Stimulated activated CD4-positive, alpha-beta T cell treated with anti-CD3 and anti-CD28 coated beads, TNF-alpha, amount 100 ng/mL, for 4 hours (primary cell): ENCODE measurements at places on chromosomes 16 and 17.

DNA sequence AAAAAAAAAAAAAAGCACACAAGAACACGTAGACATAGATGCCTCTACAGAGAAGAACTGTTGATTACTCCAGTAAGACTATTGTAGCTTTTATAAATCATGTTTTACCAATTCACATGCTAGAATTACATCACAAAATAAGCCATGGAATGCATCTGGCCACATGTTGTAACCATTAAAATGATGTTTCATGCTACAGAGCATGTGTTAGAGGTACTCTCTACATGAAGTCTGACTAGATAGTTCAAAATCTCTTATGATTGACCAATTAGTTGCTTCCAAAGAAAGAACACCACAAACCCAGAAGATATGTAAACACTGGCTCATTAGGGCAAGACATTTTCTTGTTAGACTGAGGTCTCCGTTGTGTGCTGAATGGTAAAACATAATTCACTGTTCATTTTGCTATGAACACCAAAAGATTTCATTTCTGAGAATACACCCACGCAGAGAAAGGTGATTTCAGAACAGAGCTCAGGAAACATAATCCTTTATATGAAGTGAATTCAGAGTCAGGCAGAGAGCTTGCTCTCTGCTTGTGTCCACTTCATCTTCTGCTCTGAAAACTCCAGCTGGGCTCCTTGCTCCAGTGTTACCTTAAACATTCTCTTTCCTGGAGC lies 411.4 kb upstream of the SOX9 start:
- DNase-seq, result no peak

DNA sequence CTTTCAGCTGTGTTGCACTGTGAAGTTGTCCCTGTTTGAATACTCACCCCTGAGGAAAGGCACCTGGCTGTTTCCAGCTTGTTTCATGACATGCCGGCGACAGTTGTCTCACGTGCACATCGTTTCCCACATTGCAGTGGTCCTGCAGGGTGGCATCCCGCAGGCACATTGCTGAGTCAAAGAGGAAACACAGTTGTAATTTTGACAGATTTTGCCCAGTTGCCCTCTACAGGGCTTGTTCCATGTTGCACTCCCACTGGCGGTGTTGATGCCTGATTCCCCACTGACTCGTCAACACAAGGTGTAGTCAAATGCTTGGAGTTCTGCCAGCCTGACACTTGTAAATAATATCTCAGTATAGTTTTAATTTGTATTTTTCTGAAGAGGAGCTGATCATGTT lies 23.8 kb downstream of the EPN2 start:
- DNase-seq, result no peak

GRCh38 chr17:78132084-78132676 lies 1.6 kb downstream of the TMC8 start:
- no peak for DNase-seq

GRCh38 chr17:31629696-31630470 lies 229.2 kb downstream of the COPRS start:
- no peak for DNase-seq

GRCh38 chr17:61230972-61231820 lies 168.4 kb upstream of the TBX2 start:
- no peak for DNase-seq
